ENCODE measurements at places on chromosomes 4 and X.

DNA sequence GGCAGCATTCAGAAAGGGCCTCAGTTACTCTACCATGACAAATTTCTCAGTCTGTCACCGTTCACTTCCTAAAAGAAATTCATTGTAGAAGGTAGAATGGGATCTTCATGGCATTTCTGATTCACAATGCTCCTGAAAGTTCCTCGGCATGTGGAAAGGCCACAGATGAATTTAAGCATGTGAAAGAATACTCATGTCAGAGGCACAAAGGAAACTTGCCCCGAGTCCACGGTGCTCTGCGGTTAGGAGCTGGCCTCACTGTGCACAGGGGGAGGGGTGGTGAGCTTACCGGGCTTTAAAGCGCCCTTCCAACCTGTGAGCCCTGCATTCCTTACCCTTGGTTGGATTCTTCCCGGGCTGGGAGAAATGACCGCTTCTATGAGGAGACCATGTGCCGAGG, 9.3 kb downstream of the TKTL1 start:
- DNase-seq = no peak

DNA sequence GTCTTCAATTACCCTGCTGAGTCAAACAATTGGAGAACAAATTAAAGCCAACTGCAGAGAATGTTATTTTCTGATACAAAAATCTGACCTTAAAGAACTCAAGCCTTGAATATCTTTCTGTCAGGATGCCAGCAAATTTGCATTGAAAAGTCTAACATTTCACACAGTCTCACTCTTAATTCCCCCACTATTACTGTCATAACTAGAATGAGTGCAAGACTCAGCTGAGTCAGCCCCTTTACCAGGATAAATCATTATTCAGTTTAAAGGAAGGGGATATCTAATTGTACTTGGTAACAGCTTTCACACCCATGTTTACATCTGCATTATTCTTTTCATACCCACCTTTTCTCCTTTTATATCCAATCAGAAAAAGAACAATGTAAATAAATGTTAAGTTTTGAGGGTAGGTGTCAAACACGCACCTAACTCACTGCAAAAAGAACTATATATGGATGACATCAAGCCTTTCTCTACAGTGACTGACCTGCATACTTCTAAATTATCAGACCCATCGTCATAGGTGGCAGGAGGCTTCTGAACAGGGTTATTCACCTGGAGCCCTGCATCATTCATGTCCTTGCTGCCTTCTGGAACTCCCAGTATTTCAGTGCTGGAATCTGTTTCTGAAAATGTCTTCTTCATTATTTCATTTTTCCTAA, 117.4 kb downstream of the TMA16 start:
- no peak for DNase-seq

DNA sequence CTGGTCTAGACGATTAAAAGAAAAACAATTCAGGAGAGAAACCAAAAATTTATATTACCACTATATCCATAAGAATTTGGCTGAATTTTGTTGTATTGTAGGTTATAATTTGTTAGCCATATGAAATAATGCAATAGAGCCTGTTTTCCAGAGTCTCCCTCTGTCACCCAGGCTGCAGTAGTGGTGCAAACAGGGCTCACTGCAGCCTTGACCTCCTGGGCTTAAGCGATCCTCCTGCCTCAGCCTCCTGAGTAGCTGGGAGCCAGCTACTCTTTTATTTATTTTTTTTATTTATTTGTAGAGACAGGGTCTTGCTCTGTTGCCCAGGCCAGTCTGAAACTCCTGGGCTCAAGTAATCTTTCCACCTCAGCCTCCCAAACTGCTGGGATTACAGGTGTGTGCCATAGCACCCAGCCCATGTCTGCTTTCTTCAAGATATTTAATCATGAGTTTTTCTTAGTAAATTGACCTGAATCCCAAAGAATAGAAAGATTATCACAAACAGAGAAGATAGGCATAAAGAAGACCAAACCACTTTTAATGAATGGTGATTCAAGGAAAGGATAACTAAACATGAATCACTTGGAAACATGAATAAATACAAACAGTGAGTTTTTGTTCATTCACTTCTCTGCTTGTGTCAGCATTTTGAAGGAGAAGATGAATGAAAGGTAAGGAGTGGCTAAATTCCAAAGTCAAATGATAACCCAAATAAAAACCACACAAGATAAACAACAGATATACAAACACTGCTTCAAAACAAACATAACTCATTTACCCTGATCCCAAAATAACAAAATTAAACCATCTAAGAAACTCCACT, 82.1 kb downstream of the PPP3CA start:
- no peak for DNase-seq

DNA sequence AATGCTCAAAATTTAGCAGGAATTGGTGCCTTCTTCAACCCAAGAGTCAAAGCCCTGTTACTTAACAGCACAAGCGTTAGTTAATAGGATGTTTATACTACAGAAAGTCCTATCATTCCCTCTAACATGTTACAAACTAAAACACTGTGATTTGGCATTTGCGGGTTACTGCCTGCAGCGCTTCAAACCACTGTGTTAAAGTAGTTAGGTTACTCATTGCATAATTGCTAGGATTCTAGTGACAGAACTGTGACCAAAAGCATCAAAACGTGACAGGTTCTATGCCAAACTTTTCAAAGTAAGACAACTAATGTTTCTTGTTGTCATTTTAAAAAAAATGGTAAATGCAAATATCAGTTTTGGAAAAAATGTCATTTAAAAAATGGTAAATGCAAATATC, 442.8 kb upstream of the ZFP42 start:
- no peak for DNase-seq

DNA sequence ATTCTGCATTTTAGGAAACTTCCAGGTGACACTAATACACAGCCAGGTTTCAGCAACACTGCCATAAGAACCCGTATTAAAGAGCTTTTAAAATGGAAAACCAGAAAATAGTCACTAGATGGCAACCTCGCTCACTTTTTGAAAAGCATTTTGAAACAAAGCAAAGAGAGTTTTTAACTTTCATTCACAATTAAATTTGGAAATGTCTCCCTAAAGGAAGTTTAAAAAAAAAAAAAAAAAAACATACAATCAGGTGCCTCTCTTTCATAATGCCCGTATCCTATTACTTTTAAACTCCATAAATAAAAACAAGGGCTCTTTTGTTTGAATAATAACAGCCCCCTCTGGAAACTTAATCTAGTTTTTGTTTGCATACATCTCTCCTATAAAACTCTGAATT, 20.3 kb downstream of the MEPE start:
- DNase-seq = no peak

DNA sequence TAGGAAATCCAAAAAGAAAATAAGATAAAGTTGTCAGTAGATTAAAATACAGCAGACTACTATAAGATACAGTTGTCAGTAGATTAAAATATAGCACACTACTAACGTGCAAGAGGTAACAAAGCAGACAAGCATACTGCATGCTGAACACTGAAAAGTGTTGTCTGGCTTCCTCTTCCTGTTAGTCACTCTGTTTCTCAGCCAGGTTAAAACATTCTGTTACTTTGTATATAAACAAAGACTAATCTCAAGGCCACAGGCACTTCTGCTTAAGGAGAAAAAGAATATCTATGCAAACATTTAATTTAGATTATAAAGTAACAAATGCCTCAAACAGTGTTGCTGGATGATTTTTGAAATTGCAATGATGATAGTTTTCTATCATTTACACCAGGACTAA, 41.0 kb upstream of the SCD5 start:
- DNase-seq = no peak
